ENCODE measurements at places on chromosomes 11 and 22.
A peak's percentile ranks its signal among the peaks of the same experiment; 100 is the strongest.

DNA sequence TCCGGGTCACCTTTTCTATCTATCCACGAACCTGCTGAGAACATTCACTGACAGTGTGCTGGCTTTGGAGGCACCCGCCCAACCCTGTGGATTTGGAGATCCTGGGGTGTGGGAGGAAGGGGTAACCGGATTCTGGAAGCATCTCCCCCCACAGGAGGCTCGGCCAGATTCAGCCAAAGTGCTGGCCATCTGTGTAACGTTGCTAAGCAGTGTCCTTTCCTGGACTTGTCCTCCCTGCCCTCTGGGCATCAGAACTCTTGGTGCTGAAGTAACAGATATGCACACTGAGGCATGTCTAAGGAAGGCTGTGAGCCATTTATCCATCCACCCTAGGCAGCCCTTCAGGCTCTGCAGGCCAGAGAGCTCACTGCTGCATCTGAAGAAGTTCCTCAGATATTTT, 85.7 kb downstream of the SNX19 start:
- DNase-seq = no peak

DNA sequence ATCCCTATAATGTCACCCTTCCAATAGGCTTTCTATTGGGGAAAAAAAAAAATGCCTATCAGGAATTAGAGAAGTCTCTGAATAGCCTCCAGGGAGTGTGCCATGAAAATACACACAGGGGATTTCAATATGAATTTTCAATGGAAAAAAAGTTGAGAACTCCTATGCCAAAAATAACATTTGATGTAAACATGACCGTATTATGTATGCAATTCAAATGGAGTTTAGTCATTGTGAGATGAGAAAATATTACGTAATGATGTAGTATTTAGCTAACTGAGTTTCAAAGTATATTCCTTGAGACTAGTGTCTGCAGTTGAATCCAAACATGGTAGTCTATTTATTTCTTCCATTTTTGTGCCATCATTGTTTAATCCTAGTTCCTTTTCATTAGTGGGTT, 182.3 kb downstream of the BLID start:
- no peak for DNase-seq

DNA sequence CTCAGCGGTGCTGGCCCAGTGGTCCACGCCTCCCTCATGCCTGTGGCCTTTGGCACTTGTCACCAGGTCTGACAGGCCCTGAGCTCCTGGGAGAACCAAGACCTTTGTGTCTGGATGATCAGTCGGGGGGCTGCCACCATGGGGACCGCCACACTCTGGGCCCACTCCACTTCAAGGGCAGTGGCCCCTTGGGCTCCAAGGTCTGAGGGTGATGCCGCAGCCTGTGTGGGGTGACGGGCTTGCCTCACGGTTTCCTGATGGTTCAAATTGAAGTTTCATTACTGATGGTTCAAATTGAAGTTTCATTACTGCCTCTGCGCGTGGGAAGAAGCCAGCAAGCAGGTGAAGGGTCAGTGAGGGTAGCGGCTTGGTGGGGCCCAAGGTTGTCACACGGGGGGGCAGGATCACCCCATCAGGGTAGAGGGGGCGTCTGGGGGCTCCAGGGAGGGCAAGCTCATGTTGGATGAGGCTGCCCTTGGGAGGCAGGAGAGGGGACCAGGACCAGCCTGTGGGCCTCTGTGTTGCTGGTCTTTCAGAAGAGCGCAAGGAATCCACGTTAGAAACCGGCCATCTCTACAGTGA, 27.5 kb downstream of the TRMU start:
- no peak for DNase-seq

- no peak for DNase-seq
Observed at GRCh38 chr11:84645988-84646694, 981.0 kb downstream of the DLG2 start.

DNA sequence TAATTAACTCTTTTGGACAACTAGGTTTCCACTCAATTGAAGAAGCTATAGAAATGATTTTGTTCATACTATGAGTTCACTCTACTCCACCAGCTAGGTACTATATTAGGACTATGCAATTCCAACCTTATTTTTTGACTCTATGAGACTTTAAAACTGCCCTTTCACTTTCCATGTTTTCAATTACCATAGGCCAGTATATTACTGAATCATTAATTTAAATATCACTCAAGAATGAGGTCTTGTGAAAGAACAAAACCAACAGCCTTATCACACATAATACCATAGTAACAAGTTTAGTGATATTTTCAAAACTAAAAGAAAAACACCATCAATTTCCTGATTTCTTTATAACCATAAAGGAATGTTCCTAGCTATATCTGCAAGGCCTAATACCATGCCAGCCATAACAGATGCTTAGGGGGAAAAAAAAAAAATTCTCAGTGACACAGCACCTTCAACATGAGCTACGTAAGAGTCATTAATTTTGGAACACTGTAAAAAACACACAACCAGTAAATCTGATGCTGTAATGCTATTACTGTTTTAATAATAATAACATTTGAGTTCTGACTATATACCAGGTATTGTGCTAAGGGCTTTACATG, 6.1 kb downstream of the DCUN1D5 start:
- DNase-seq = no peak

- DNase-seq = no peak
Observed at GRCh38 chr11:35814081-35814695, 129.7 kb upstream of the LDLRAD3 start.

- no peak for DNase-seq
Observed at GRCh38 chr11:30876663-30877396, 290.7 kb upstream of the MPPED2 start.

- DNase-seq = no peak
Observed at GRCh38 chr11:46073632-46074031, 47.6 kb downstream of the PHF21A start.

DNA sequence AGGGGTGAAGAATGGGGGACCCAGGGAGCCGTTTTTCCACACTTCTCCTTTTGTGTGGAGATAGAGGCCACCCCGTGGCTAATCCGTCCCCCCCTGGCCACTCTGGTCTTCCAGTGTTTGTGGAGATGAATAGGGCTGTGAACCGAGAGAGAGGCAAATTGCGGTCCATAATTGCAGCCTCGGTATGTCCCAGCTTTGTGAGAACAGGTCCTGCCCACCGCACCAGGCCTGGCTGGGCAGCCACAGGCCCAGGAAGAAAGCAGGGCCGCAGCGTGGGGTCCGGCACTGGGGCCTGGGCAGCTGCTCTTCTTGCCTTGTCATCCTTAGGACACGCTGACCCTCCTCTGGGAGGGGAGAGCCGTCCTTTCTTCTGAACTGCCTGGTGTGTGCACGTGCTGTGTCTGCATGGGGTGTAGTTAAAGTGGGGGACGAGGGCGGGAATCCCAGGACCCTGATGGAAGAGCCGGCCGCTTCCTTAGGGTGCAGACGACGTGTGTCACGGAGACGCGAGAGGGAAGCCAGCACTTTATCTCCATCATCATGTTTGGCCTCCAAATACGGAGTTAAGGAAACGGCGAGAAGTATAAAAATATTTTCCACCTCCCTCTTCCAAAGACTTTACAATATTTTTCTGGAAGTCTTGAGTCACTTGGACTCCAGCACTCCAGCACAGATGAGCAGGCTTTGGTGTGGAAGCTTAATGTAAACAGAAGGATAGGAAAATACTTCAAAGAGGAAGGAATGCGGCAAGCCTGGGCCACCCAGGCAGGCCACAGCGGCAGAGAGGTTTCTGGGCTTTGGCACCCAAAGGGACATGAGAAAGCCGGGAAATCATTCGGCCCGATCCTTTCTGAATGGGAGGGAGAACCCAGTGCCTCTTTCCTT, 1248.4 kb downstream of the BRD1 start:
- DNase-seq = no peak

GRCh38 chr11:129279326-129280026, 87.4 kb upstream of the ARHGAP32 start:
- DNase-seq = peak; percentile 23

DNA sequence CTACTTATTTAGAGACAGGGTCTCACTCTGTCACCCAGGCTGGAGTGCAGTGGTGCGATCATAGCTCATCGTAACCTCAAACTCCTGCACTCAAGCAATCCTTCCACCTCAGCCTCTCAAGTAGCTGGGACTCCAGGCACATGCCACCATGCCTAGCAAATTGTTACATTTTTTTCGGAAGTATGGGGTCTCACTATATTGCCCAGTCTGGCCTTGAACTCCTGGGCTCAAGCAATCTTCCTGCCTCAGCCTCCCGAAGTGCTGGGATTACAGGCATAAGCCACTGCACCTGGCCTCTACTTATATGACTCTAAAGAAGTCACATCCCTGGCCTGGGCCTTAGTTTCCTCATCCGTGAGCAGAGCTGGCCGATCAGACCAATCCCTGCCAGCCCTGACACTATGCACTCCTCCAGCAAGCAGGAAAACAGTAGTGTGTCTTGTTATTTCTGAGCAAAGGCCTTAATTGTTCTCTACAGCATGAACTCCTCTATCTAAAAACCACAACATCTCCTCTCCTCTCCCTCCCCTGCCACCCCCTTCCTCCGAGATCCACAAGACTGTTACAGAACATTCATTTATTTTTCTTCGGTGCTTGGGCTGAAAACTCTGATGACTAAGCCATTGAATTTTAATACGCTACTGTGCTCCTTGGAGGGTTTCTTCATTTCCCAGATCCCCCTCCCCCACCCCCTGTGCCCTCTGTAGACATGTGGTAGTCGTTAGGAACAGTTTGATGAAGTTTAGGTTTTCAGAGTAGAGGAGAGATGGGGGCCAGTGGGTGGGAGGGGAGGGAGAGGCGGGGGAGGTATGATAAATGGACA, 91.5 kb downstream of the ABTB2 start:
- no peak for DNase-seq

DNA sequence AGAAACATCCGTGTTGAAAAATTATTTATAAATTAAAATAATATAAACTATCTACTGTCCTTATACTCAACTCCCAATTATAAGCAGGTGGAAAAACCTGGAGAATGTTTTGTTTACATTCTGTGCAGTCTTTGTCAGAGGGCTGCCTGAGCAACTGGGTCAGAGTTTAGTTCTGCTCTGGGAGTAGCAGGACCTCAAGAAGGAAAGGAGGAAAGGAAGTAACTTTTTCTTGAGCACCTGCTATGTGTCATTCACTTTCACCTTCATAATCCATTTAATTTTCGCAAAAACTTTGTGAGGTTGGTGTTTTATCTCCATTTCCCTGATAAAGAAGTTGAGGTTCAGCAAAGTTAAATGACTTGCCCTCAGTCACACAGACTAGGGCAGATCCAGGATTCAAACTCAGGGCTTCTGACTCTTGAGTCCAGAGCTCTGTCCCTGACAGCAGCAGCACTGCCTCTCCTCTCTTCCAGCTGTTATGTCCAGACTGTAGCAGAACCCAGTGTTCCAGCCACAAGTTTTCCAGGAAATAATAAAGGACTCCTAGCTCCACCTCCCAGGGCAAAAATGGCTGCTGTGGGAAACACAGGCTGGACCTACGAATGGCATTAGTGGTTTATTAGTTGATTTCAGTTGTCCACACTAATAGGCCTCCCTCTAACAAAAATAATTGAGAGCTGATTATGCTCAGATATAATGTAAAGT, 6.4 kb downstream of the CD3E start:
- DNase-seq = no peak

DNA sequence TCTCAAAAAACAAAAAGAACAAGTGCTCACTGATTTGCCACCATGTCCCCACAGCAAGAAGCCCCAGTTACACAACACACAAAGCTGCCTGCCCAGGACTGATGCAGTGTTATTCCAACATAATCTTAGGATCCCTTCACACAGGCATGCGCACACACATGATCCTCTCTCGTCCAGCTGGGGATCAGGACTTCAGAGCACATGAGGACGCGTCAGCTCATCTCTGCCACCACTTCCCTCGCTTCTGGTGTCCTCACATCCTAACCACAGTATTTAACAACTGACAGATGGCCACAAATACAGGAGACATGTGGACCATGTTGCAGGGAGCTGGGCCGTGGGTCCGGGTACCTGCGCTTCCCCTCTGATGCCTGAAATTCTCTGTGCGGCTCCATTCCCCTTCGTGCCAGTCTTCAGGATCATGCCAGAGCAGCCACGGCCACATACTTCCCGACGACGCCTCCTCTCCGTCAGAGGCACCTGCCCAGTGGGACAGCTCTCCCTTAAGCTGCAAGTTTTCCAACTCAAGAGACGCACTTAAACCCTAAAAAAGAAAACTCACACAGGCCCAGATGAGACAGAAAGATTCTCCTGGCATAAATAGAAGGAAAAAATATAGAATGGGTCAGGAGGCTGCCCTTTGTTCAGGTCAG, 68.3 kb downstream of the PACSIN2 start:
- DNase-seq = no peak

DNA sequence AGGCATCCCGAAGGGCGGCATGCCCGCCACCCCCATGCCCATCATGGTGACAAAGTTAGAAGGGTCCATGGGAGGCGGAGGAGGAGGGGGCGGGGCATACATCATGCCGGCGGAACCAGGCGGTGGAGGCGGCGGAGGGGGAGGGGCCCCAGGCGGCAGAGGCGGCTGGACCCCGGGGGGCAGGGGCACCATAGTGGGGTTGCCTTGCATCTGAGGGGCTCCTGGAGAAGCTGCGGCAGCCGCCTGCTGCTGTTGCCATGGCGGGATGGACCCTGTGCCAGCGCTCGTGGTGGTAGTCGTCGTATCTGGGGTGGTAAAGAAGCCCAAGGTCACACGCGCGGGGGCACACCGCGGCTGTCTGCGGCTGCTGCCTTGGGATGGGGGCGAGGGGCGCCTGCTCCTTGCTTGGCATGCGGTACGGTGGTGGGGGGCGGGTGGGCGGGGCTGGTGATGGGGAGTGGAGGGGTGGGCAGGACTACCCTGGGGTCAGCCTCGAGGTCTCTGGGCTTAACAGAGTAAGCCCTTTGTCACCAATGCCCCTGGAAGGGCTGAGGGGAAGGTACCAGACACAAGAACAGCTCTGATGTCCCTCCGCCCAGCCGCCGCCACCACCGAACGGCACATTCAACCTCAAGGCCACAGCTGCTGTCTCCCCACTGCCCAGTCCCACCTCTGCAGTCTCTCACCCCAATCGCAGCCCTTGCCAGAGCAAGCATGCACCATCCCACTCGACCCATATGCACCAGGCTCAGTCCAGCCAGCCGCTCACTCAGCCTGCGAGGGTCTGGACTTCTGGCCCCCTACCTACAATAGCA, 6.3 kb upstream of the PYGM start:
- no peak for DNase-seq

DNA sequence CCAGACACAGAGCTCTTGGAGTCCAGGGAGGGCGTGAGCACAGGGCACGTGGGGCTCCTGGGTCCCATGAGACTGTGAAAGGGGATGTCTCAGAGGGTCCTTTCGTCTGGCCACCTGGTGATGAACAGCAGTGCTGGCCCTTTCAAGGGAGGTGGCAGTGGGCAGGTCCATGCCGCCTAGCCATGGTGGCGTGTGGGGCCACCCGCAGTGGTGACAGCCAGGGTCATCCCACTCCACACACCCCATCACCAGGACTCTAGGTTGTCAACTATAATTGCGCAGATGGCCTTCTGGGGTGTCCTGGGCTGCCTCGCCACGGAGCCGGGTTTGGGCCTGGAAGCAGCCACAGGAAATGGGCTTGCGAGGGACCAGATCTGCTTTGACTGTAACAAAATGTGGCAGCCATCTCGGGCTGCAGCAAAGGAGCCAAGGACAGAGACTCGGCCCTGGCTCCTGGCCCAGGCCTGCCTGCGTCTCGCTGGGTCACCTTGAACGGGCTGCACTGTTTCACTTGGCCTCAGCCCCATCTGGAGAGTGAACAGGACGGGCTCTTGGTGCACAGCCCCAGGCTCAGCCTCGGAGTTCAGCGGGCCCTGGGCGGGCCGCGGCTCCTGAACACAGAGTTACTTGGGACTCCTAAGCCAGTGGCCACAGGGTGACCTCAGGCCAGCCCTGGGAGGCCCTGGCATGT, 1350.5 kb downstream of the BRD1 start:
- no peak for DNase-seq

- DNase-seq = no peak
Observed at GRCh38 chr11:114162719-114163123, 103.2 kb downstream of the ZBTB16 start.
